Stimulated activated CD8-positive, alpha-beta memory T cell treated with anti-CD3 and anti-CD28 coated beads, Interleukin-7, amount 100 ng/mL, for 1 hour (primary cell): ENCODE measurements at places on chromosomes 5 and 9.
A peak's percentile ranks its signal among the peaks of the same experiment; 100 is the strongest.

- no peak for DNase-seq
Observed at GRCh38 chr5:14783691-14784090, 87.9 kb downstream of the ANKH start.

DNA sequence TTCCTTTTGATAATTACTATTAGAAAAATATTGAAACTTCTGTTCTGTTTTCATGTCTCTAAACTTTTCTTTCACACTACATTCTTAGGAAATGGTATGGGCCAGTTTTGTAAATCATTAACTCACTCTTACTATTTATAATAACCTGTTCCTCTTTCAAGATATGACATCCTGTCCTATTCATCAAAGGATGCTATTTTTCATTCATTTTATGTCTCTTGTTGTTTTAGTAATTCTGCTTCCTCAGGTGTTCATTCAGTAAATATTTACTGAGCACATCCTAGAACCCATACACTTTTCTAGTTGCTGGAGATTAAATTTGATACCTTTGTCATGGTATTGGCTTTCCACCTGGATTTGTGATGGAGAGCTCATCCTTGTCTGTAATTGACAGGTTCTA is 58.0 kb downstream of the GDA start:
- no peak for DNase-seq

- DNase-seq = no peak
Observed at GRCh38 chr5:71830681-71831539, 111.8 kb downstream of the CARTPT start.

DNA sequence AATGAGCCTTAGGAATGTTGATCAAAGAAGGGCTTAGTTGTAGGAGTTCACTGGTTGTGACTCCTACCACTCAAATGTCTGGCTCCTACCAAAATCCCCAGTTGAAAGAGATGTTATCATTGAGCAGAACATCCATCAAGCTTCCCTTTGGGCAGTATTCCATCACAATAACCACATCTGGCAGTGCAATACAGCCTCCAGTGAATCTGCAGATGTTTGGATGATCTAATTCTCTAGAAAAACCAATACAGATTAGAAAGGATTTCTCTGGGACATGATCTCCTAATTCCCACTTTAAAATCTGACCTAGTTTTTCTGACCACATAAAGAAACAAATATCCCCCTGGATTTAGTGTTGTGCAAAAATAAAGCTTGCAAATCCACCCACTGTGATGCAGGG is 81.6 kb downstream of the TMEM215 start:
- no peak for DNase-seq

DNA sequence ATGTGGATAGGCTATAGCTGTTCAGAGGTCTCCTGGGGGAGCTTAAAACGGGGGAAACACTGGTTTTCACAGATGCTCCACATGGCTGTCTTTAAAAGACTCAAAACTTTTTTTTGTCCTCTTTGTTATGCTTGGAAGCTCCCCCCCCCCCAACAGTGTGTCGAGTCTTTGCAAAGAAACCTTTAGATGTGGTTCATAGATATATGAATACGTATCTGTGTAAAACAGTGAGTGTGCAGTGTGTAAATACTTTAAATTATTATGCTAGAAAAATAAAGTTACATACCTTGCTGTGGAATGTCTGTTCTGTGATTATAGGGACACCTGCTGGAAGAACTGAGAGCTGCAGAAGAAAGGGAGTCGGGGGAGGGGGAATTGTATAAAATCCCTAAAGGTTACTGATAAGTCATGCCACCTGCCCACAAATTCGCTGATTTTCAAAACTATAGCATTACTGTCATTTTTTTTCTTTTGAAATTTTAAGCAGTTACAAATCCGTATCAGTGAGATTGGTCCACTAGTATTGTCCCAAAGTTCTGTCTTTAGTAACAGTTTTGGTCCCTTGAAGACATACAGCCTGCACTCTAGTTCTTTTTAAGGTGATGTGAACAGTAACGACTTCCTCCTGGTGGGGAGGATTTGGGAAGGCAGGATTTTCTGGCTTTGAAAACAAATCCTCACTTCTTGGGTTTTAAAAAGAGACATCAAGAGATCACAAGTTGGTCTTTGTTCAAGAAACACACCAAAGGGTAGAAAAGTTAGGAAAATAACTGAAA is 22.9 kb downstream of the RGMB start:
- DNase-seq = no peak

DNA sequence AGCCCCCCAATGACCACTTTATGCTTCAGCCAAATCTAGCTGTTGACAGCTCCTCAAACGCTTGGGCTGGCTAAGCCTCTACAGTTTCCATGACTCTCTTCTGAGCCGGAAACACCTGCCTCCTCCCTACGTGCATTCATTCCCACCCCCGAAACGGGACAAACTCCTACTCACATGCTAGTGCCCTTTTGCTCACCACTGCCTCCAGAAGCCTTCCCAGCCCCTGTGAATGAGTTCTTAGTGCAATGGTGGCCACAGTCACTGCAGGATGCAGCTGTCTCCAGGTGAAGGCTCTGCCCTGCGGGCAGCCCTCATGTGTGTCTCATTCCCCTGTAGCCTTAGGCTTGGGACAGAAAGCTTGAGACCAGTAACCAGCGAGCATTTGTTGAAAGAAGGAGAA is 68.8 kb upstream of the DAB2IP start:
- DNase-seq = no peak

- DNase-seq = no peak
Observed at GRCh38 chr5:177325868-177326381, 14.2 kb upstream of the MXD3 start.

DNA sequence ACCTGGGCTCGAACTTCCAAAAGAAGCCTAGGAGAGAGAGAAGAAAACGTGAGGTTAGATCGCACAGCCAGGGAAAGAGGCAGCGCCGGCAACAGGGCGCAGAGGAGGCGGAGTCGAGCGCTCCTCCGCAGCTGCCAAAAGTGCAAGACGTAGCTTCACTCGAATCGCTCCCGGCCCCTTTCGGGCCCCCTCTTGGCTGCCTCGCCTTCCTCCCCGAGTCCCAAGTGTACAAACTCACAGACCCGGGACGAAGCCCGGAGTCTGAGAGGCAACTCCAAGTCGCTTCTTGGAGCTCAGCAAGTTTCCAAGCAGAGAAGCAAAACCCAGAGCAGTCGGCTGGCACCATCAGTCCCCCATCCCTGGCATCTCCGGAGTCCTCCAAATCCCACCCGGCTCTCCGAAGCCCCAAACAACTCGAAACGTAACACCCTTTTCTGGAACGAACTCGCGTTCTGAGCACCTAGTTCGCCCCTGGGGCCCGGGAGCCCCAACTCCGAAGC is 1.2 kb downstream of the MIER3 start:
- no peak for DNase-seq

- DNase-seq = no peak
Observed at GRCh38 chr5:537098-537497, 12.8 kb upstream of the SLC9A3 start.

- no peak for DNase-seq
Observed at GRCh38 chr9:134451700-134452458, 125.6 kb downstream of the RXRA start.

DNA sequence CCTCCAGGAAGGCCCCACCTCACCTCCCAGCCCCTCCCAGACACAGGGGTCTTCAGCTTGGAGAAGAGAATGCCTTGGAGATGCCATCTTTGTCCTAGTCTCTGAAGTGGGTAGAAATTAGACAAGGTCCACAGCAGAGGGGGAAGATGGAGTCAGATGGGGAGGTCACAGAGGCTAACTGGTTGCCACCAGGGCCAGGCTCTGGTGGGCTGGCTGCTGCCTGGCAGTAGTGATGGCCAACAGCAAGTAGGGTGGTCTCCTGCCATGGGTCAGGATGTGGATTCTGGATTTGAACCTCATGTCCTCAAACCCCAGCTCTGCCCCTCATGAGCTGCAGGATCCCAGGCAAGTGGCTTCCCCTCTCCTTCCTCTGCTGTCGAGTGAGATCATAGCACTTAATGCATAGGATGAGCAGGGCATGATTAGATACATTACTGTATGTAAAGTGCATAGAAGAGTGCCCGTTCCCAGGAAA is 38.7 kb upstream of the NEK6 start:
- no peak for DNase-seq

DNA sequence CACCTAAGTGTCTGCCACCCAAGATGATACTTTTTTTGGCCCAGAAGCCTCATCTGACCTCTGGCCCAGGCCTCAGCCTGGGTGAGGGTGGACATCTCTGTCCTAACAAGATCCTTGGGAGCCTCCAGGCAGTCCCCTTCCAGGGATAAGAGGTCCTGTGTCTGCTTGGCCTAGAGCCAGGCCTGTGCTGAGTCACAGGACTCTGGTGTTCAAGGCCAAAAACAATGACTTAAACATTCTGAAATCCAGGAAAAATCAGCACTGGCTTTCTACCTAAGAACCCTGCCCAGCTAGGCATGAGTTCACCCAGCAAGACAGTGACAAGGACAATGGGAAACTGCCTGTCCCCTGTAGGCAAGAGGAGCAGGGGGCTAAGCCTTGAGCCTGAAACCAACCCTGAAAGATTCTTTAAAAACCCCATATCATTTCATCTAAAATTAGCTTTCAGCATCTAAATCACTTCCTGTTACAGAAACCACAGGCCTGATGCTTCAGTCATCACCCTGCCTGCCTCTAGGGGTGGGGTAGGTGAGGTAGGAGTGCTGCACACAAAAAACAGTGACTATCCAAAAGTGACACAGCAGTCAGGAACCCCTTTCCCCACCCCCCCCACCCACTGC is 29.9 kb downstream of the CSF2 start:
- DNase-seq = peak; percentile 39

DNA sequence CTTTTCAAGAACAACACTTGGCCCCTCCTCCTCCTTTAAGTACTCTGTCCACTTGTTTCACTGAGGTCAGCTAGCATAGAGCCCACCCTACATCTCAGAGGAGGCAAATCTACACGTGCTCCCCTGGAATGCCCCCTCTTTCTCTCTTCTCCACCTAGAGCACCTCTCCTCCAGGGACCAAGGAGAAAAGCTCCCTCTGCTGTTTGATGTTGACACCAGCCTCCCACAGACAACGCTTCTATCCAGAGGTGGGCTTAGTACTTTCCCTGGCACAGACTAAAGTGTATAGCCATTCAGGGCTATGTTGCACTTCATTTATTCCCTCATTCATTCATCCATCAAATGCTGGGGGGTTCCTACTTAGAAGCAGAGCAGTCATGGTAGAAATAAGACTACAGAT is 68.2 kb upstream of the TAF1L start:
- no peak for DNase-seq

- no peak for DNase-seq
Observed at GRCh38 chr5:53826504-53826903, 266.1 kb downstream of the NDUFS4 start.

DNA sequence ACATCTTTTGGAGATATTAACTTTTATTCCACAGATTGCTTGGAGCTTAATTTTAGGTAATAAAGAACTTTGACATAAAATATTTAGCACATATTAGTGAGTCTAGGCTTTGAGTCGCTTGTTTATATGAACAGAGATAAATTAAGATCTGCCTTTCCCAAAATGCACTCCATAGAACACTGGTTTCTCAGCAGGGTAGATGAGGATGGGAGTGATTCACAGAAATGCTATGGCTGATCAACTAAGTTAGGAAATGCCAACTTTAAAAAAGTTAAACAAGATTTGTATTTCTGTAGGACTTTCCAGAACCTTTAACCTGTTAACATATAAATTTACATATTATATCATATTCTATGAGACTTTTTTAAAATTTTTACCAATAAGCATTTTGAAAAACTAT is 65.2 kb downstream of the STARD4 start:
- DNase-seq = no peak

- DNase-seq = no peak
Observed at GRCh38 chr9:88645879-88646199, 110.9 kb downstream of the NXNL2 start.

DNA sequence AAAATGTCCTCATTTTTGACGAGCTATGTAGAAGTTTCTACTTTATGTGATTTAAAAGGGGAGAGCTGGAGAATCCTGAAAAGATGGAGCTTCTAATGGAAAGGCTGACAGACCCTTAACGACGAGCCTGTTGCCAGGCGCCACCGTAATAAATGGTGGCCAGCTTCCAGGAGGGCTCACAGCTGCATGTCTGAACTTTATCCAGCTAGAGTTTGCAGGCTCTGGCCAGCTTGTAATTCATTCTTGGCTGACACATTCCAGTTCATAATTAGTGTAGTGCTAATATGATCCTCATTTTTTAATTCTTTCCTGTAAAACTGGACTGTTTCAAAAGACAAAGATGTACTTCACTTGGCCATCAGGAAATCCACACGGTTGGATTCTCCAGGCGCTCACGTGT is 246.7 kb downstream of the GAS1 start:
- no peak for DNase-seq

GRCh38 chr9:89929673-89930480 is 325.1 kb downstream of the GADD45G start:
- no peak for DNase-seq

GRCh38 chr9:18980189-18980588 is 52.8 kb downstream of the SAXO1 start:
- DNase-seq = no peak

- DNase-seq = no peak
Observed at GRCh38 chr9:70988551-70988950, 132.9 kb downstream of the TRPM3 start.

GRCh38 chr5:105581988-105582690 is 2019.5 kb upstream of the NUDT12 start:
- no peak for DNase-seq

- no peak for DNase-seq
Observed at GRCh38 chr5:38557308-38557710, 863 bp upstream of the LIFR start.

DNA sequence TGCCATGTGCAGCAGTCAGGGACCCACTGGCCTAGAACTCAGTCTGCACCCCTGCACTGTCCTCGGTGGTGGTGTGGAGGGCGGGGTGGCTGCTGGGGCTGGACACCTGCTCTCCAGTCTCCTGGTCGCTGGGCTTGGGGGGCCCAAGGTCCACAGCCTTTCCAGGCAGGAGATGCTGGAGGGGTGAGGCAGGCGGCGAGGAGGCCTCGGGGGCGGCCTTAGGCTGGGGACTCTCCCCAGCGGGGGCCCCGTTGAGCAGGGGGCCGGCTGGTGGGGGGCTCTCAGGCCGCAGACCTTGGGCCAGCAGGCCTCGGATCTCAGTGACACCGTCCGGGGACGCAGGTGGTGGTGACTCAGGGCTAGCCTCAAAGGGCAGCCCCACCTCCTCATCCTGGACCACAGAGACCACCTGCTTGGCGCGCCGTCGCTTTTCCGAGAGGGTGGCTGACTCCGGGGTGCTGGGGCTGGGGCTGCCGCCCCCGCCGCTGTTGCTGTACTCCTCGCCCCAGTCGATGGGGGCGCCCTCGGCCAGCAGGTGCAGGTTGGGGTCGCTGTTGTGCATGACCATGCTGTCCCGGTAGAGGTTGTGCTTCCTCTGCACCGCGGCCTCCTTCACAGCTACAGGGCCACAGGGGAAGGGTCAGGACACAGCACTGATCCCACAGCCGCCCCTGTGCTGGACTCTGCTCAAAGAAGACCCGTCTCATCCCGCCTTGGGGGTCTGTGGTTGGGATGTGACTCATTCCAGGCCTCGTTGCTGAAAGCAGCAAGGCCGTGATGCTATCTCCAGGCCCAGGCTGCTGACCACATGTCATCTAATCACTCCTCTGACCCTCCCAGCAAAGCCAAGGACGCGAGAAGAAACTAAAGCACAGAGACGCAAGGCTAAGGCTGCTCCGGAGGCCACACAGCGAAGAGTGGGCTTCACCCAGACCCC is 55.8 kb downstream of the LRSAM1 start:
- no peak for DNase-seq
